ENCODE measurements at places on chromosomes 7 and 10.

DNA sequence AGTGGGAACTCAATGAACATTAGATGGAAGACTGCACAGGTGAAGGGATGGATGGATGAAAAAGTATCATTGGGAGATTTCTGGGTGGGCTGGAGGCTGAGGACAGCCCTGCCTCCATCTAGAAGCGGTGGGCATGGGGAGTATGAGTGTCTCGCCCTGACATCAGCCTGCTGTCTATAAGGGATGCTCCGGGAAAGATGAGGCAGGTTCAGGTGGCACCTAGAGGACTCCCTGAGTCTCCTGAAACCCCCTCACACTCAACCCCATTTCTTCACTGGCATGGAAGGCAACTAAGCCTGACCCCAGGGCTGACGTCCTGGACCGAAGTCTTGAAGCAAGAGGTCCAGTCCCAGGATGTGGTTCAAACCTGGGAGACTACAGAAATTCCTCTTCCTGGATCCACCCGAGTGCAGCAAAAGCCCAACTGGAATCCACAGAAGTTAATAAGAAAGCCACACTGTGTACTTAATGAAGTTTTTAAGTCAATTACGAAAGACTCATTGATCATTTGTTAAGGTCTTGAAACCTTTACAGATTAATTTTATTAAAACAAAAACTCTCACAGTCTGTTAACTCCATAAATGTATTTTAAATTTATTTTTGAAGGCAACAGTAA lies 238.8 kb downstream of the EMX2 start:
- DNase-seq = no peak

GRCh38 chr10:91907914-91908336 lies 1.4 kb downstream of the FGFBP3 start:
- no peak for DNase-seq

GRCh38 chr7:157409149-157409752 lies 72.4 kb downstream of the DNAJB6 start:
- DNase-seq = no peak

- no peak for DNase-seq
Measured at GRCh38 chr10:85611746-85612377, 754.7 kb downstream of the GRID1 start.

DNA sequence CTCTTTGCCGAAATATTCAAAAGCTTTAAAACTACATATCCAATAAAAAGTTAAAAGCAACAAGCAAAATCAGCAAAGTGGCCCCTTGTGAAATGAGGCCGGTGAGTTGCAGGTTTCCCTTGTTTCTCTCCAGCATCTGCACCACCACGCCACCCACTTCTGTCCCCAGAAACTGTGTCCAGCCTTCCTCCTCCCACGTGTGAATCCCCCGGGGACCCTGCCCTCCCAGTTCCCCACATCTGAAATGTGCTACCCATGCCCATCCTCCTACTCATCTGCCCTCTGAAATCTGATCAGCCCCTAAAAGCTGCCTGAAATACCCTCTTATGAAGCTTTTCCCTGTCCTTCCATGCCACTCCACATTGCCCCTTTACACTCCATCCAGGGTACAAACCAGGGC lies 3.8 kb downstream of the ALOX5 start:
- no peak for DNase-seq

DNA sequence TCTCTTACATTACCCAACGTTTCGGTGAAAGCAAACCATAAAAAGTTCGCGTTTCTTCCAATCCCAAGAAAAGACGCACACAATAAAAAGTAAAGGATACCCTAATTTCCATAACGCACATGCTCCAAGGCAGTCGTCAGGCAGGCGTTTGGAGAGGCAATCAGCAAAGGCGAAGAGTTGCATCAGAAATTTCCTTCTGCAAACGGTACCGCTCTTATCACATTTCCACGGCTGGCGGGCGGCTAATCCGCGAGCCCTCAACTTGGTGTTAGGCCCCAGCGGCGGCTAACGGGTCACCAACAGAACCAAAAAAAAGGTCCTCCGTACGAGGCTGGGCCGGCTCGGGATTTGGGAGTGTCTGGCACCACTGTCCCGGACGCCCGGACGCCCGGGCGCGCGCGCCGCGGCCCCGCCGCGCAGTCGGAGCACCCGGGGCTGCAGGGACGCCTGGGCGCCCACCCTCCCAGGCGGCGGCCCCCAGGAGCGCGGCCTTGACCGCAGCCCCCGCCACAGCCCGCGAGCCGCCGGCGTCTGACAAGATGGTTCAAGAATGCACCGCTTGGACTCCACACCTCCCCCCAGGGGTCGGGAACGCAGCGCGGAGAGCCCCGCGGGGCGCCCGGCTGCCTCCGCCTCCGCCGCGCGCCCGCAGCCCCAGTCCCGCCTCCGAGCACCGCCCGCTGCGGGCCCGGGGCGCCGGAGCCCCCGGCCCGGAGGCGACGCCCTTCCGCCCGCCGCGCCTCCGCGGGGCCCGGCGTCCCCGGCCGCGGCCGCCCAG lies 9.8 kb upstream of the GRB10 start:
- no peak for DNase-seq

GRCh38 chr10:132832186-132832969 lies 46.4 kb upstream of the NKX6-2 start:
- DNase-seq = no peak

- no peak for DNase-seq
Measured at GRCh38 chr10:1687190-1687589, 50.1 kb downstream of the ADARB2 start.

DNA sequence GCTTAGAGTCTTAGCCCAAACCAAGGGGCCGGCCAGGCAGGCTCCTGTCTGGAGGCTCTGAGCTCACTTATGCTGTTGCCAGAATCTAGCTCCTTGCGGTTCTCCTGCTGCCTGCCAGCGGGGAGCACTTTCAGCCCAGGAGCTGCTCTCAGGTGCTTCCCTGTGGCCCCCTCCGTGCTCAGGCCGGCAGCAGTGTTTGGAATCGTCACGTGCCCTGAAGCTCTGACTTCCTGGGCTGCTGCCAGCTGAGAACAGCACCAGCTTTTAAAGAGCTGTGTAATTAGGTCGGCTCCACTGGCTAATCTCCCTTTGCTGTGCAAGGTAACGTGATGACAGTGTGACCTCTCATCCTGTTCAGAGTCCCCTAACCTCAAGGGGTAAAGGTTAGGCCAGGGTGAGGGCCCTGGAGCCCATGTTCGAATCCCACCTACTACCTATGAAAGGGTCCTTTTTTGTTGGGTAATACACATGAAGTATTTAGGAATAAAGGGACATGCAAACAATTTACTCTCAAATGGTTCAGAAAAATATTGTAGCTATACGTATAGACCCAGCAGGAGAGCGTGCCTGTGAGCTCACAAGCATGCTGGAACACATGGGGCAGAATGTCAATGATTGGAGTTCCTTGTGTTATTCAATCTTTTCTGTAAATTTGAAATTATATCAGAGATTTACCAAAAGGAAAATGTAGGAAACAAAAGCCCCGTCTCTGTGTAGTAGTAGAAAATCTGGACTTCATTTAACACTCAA lies 16.6 kb downstream of the ZNF862 start:
- DNase-seq = peak; percentile 31

- no peak for DNase-seq
Measured at GRCh38 chr7:117769085-117769484, 104.2 kb downstream of the CTTNBP2 start.

All from mammary epithelial cell (primary cell).